ENCODE measurements at places on chromosomes 7 and 10.

DNA sequence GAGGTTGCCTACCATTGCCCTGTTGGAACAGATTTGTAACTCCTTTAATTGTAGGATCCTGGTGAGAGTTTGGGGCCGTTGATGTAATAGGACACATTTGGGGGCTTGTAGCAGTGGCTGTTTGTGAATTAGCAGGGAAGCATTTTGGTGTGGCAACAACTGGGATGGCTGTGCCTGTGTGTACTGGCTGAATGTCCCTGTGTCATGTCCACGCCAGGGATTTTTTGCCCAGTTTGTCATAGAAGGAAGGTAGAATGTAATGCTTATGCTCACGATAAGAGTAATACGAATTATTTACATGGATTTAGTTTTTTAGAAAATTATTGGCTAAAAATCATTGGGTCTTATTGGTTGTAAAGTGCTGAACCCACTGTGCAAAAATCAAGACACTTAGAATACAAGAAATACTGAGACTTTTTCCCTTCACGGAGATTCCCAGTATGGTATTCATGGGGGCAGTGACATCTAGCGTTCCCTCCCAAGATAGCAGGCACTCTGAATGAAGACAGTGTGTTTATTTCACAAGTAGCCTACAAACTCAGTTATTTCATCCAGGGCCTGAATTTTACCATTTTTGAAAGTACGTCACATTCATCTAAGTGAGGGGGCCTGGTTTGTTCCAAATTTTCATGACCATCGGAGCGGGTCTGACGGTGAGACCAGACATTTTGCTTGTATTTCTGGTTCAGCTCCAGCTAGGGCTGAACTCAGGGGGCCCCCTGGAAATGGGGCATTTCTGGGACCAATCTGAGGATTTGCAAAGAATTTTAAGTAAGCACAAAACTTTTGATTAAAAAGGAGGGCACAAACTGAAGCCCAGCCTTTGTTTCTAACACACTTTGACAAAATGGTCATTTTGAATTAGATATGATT lies 74.7 kb downstream of the CACNB2 start:
- no peak for DNase-seq

- DNase-seq: no peak
These were observed 33.9 kb downstream of the FAM107B start for GRCh38 chr10:14740684-14741247.

- no peak for DNase-seq
These were observed 472 bp downstream of the SFRP4 start for GRCh38 chr7:37916017-37916672.

- no peak for DNase-seq
These were observed 28.3 kb upstream of the PIP4K2A start for GRCh38 chr10:22742678-22743077.

DNA sequence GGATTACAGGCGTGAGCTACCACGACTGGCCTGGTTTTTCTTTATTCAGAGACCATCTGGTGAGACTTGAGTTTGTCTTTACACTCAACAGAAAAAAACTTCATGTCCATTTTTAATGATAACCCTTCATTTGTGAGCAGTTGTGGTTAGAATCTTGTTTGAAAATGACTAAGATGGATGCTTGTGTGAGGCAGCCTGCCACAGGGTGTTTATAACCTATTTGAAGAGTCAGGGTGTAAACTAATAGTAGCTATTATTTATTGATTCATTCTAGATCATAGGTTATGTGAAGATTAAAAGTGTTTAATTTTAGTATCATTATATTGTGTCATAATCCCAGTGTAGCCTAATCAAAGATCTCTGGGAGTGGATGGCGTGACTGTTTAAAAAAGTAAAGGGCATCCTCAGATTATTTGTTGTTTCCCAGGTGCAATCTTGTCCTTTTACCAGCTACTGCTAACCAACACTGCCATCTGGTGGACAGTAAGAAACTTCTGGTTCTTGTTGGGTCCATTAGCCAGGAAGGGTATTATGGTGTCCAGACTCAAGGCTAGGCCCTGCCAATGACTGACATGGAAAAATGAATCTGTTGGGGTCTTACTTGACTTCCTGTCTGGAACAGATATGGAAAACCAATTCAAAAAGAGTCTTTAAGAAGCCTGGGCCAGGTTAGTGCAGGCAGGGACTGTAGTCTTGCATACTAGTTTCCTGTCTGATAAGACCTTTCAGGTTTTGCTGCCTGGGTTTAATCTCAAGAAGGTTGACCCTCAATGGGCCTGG lies 24.9 kb downstream of the NRBF2 start:
- DNase-seq: no peak

DNA sequence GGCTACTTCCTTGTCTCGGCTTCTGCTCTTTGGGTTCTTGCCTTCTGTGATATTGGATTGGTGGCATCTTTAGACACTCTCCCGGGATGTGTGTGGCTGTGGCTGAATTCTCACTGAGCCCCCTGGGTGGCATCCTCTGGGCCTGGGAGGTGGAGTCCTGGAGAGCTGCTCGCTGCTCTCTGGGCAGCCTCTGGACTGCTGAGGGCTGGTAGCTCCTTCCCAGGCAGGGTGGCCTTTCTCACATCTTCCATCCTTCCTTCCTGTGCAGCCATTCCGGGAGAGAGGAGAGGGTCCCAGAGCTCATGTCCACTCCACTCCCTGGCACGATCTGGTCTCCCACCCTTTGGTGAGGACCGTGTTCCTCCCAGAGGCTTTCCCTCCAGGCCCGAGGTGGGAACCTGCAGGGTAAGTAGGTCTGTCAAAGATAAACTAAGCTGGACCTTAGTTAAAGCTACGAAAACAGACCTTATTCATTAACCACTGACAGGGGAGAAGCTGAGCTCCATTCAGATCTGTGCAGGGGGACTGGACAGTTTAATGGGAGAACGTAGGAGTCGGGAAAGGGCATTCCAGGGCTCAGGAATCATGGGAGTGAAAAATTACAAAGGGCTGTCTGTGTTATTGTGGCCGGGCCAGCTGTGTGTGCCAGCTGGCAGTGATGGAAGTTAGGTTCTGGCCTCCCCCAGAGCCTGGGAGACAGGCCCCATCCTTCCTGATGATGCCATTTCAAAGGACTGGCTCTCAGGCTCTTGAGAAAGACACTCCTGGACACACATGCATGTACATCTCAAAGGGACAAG lies 8.7 kb downstream of the ATP6V0E2 start:
- DNase-seq: no peak

All from GOT3 (cell line).